Naive thymus-derived CD8-positive, alpha-beta T cell (primary cell): ENCODE measurements at places on chromosomes 2 and 18. TPM values are rescaled to one million over a fixed set of nuclear protein-coding genes. Genes with fewer than 3 reads are reported as not detected.

Gene SNED1
- total RNA-seq: 99.9 TPM

GRCh38 chr2:72895759-72896281 lies 8.6 kb downstream of the SPR start:
- DNase-seq: no peak

DNA sequence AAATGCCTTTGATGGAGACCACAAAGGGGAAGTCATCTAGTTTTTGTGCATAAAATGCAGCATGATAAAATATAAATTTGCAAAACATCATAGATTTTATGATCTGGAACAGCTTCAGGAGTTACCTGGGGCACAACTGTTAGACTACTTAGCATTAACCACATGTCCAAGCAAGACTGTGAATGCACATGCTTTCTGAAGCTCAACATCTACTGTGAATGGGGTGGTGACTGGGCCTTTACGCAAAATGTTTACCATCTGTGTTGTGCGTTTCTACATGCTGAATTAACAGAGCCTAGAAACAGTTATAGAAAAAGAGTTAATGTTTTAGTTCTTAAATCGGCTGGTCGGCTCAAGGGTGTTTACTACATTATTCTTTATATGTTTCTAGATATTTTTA lies 45.5 kb downstream of the KCTD1 start:
- no peak for DNase-seq

DNA sequence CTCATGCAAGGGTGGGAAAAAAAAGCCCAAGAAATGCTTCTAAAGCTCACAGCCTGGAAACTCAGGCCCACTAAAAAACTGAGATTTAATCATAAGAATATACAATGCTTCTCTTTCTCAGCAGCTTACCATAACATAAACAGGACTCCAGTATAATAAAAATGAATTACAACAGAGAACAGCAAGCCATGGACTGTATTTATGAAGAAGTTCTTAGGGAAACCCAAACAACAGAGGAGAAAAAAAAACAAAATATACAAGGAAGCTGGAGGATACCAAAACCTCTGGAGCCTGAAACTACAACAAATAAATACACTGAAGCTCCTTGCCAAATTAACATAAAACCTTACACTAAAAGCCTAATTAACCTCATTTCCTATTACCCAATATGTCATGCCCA lies 187.8 kb downstream of the RDH14 start:
- DNase-seq: no peak
